ENCODE measurements at places on chromosomes 6 and 20.

- DNase-seq: no peak
These were observed 49.9 kb downstream of the AIG1 start for GRCh38 chr6:143110572-143110971.

- DNase-seq: no peak
These were observed 68.0 kb upstream of the HIVEP1 start for GRCh38 chr6:11944111-11944510.

- DNase-seq: no peak
These were observed 997.0 kb downstream of the GRIK2 start for GRCh38 chr6:102390541-102390940.

DNA sequence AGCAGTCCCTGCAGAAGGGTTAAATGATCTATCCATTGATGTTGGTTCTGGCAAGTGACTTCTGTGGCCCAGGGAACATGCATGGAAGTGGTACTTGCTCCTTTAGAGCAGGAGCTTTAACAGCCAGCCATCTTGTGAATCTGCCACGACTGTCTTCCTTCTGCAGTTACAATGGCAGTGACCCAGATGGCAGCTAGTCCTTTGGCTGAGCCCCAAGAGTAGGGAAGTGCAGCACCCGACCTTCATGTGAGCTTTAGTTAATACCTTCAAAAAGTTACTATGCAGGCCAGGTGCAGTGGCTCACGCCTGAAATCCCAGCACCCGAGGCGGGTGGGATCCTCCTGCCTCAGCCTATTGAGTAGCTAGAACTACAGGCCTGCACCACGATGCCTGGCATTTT, 66.4 kb downstream of the POPDC3 start:
- DNase-seq: no peak

DNA sequence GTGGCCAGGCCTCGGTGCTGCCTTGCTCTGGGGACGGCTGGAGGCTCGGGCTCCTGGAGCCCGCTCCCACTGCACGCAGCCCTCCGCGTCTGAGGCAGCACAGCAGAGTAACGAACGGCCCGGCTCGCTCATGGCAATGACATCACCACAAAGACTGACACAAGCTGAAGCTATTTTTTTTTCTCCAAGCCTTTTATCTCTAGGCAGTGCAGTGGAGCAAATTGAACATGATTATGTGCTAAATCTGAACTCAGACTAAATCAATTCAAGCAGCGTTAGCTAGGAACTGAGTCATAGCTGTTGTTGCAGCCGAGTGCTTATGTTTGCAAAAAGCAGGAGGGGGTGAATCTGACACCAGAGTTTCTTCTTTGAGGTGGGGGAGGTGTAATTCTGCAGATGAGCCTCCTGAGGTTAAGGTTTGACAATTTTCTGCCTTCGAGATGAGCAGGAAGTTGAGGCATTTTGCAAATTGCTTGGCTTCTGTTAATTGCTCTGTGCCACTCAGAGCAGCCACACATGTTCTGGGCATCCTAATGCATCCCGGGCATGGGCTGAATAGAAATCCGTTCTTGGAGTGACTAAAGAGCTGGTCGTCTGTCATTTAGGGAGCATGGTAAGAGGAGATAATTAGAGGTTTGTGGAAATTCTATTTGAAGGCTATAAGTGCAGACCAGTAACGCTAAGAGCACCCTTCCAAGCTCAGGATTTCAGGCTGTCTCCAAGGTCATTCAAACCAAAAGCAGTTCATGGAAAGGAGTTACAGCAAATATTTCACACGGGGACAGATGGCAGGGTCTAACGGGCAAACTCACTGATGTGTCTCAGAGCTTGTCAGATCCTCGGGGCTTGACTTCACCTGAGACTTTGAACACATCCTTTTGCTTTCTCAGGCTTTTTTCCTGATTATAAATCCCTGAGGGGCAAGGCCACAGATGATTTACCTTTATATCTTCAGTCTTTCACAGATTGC, 155.1 kb upstream of the ENPP5 start:
- DNase-seq: no peak

Data from bone marrow (tissue), 2 donors.